NCI-H1417 (cell line): ENCODE measurements at places on chromosomes 1 and 21.

GRCh38 chr1:36225283-36225899 is 1.1 kb downstream of the THRAP3 start:
- DNase-seq: no peak

- no peak for DNase-seq
Measured at GRCh38 chr1:203069030-203069747, 16.6 kb downstream of the MYOG start.

- DNase-seq: no peak
Measured at GRCh38 chr1:231678011-231678432, 51.4 kb downstream of the DISC1 start.

DNA sequence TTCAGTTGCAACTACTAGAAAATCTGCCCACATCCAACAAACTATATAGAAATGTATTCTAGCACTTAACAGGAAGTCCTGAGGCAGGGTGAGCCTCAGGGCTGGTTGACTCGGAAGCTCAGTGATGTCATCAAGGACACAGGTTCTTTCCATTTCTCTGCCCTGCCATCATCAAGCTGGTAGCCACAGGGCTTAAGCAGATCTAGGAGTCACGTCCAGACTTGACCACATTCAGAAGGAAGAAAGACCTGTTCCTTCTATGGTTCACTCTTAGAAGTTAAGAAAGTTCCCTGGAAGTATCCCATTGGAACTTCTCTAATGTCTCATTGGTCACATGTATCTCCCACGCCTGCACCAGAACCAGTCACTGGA is 438.1 kb downstream of the PRDM2 start:
- DNase-seq: no peak

GRCh38 chr1:154141240-154141639 is 13.6 kb downstream of the NUP210L start:
- DNase-seq: no peak

DNA sequence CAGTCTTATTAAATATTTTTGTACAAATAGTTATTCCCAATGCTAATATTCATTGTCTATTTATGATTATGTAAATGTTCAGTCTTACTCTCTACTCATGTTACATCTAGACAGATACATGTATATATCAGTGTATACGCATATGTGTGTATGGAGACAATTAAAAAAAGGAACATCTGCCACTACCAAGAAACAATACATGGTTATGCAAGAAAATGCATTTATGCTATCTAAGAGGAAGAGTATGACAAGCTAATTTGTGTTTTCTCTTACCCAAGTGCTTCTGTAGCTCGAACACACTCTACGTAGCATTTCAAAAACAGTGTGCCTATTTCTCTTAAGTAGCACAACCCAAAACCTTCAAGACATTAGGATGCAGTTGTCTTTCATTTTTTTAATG is 6.1 kb upstream of the RLF start:
- no peak for DNase-seq

- DNase-seq: no peak
Measured at GRCh38 chr1:75641325-75641724, 30.4 kb upstream of the SLC44A5 start.

DNA sequence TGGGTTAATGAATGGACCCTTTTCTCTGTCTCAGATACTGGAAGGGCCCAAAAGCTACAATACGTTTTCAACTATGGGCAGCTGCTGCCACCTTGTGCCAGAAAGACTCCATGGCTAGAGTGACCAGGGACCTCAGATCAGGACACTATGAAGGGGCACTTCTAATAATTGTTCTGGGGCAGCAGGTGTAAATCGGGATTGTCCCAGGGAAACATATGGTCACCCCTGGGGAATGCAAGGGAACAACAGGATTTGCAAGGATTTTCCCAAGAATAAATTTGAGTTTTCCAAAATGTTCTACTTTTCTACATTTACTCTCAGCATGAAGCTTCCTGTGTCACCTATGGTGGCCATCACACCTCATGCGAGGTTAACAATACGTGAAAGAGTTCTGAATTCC is 12.0 kb upstream of the FCAMR start:
- peak; percentile 45 for DNase-seq

DNA sequence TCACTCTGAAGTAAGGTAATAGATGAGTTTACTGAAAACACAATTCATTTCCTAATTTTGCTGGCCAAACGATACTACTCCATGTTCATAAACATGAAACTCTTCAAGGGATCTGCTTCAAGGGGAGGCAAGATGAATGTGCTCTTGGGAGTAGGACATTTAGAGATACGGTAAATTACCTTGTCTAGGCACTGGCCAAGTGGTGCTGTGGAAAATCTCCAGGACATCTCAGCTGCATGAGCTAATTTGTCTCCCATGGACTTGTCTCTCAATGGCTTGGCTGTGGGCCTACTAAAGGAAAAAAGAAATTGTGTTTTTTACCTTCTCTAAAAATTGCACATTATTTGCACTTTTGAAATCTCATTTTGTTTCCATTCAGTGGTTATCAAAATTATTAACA is 780.6 kb downstream of the LTN1 start:
- DNase-seq: no peak

- DNase-seq: no peak
Measured at GRCh38 chr1:203037509-203038190, 11.4 kb downstream of the PPFIA4 start.

DNA sequence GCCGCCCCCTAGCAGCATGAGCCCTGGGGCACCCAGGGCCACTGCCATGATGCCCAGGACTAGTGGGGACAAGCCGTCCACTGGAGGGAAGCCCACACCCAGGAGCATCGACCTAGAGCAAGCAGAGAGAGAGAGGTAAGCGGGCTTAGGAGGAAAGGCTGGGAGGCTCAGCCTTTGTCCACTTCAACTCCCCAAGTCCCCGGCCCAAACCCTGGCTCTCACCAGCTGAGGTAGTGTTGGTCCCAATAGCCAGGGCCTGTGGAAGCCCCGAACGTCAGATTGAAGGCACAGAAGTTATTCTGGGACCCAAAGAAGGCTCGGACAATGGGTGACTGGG is 2.4 kb downstream of the GLMP start:
- DNase-seq: no peak
